Heart left ventricle (tissue), 16 donors: ENCODE measurements at places on chromosomes 4 and X. TPM values are rescaled to one million over a fixed set of nuclear protein-coding genes. Genes with fewer than 3 reads are reported as not detected.

HTRA3 gene
- total RNA-seq: 35.9 TPM

GABRA4 gene
- total RNA-seq: 43.7 TPM

GYG2 gene
- 0.72 TPM for total RNA-seq

ARHGAP4 gene
- 55.8 TPM for total RNA-seq

CCDC160 gene
- not detected for total RNA-seq

RADX gene
- 1.7 TPM for total RNA-seq

SLC26A1 gene
- not detected for total RNA-seq

KLHL4 gene
- 0.38 TPM for total RNA-seq

PDZD4 gene
- total RNA-seq: 1.7 TPM

MAGEB3 gene
- total RNA-seq: not detected

SHROOM3 gene
- total RNA-seq: 37.2 TPM

TRAM1L1 gene
- 0.63 TPM for total RNA-seq

TEX13B gene
- total RNA-seq: not detected

PCDH10 gene
- 0.07 TPM for total RNA-seq

FREM3 gene
- total RNA-seq: not detected

FAM184B gene
- total RNA-seq: not detected
